ENCODE measurements at places on chromosomes 16 and 17. TPM values are rescaled to one million over a fixed set of nuclear protein-coding genes. Genes with fewer than 3 reads are reported as not detected.

Gene TLCD1
- 13.6 TPM for polyA plus RNA-seq

Gene SEPTIN12
- polyA plus RNA-seq: 0.57 TPM

Gene CDRT15
- 1.2 TPM for polyA plus RNA-seq

Gene PIK3R5
- polyA plus RNA-seq: 0.73 TPM

Gene TAT
- polyA plus RNA-seq: 0.17 TPM

Gene MMP15
- 12.1 TPM for polyA plus RNA-seq

Gene IGFALS
- 1.6 TPM for polyA plus RNA-seq
